ENCODE measurements at places on chromosomes 6 and 20. TPM values are rescaled to one million over a fixed set of nuclear protein-coding genes. Genes with fewer than 3 reads are reported as not detected.

The EGFL8 gene
- 18.3 TPM for total RNA-seq

The TNFRSF6B gene
- 64.5 TPM for total RNA-seq

The FERMT1 gene
- total RNA-seq, result 0.57 TPM

The RAD21L1 gene
- not detected for total RNA-seq

The CTAGE9 gene
- not detected for total RNA-seq

The HCK gene
- 24.0 TPM for total RNA-seq

The FAM217A gene
- total RNA-seq, result not detected

The BPIFB1 gene
- not detected for total RNA-seq

The ZSCAN23 gene
- 5.5 TPM for total RNA-seq

GRCh38 chr20:13443690-13444089 lies 195.0 kb downstream of the TASP1 start:
- no peaks in the 10 kb centered on the region for H3K36me3 ChIP-seq
- H3K27me3 ChIP-seq, result no peaks in the 10 kb centered on the region
- H3K4me3 ChIP-seq, result no peak overlapping the region

DNA sequence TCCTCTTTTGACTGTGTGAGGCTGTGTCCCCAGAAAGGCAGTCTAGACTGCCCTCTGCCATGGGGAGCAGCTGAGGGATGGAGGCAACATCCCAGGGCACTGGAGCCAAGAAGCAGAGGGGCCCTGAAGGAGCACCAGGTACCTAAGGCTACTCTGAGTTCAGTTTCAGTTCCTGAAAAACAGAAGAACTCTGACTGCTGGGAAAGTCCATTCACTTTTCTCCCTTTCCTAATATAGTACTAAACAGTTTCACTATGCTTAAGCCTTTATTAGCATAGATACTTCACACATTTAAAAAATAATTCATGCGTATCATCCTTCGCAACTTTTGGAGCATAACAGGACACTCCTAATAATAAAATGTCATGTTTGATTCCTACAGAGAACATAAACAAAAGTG lies 130.0 kb downstream of the FOXC1 start:
- H3K27ac ChIP-seq, result no peak overlapping the region
- H3K4me3 ChIP-seq, result no peak overlapping the region
- DNase-seq, result no peak
- no peaks in the 10 kb centered on the region for H3K27me3 ChIP-seq
- H3K36me3 ChIP-seq, result no peaks in the 10 kb centered on the region

DNA sequence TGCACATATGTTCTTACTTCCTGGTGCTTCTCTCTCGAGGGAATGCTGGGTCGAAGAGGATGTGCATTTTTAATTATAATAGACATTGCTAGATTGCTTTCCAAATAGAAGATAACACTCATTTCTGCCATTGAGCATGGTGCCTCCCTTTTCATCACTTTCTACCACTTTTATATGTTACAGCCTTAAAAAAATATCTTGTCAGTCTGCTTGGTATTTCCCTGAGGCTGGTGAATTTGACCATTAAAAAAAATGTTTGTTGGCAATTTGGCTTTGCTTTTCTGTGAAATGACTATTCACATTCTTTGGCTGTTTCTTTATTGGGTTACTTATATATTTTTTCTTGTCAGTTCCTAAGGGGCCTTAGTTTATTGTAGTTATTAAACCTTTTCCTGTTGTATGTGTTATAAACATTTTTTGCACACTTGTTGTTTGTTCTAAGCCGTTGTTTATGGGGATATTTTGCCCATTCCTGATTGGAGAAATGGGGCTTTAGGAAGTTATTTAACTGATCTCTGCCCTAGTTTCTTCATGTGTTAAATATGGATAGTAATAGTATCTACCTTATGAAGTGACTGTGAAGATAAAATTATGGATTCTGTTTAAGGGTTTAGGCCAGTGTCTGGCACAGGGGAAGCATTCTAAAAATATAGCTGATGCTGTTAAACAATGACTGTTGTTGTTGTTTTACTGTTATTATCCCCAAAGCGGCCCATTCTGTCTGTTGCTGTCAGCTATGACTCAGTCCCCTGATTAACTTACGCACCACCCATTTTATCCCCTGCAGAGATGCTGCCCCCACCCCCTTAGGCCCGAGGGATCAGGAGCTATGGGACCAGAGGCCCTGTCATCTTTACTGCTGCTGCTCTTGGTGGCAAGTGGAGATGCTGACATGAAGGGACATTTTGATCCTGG lies 3.8 kb downstream of the DDR1 start:
- H3K27me3 ChIP-seq, result no peaks in the 10 kb centered on the region
- H3K27ac ChIP-seq, result no peak overlapping the region
- H3K4me3 ChIP-seq, result no peak overlapping the region

DNA sequence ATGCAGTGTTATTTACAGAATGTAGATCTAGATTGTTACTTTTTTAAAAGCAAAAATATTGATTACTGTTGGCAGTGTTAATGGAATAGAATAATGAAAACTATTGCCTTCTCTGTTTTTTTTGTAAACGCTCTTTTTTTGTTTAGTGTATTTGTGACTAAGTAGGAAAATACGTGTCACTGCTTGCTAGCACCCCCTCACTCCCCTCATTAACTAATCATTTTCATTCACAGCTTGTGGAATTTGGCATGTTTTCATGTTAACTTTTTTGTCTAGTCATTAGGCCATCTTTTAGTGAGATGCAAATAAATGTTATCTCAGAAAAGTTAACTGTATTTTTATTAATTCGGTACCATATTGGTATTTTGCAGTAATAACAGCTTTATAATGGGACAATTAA lies 29.8 kb downstream of the ADGRG6 start:
- no peak overlapping the region for H3K4me3 ChIP-seq
- H3K27me3 ChIP-seq, result no peaks in the 10 kb centered on the region
- DNase-seq, result no peak
- no peak overlapping the region for H3K27ac ChIP-seq
- H3K4me1 ChIP-seq, result no peaks in the 10 kb centered on the region

DNA sequence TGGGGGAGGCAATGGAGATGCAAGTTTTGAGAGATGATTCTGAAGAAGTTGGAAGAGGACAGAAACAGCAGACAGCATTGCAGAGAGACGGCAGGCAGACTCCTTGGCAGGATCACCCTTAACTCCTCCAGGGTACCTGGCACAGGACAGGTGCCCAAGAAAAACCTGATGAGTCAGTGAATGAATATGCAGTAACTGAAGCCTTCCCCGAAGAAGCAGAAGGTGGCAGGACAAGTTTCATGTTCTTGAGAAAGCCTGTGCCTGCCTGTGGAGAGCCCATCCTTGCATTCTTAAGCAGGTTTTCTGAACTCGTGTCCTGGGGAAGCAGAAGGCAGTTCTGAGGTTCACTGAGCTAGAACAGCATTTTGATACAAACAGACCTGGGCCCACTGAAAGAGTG lies 79.6 kb upstream of the SASH1 start:
- no peak overlapping the region for H3K27ac ChIP-seq
- no peak overlapping the region for H3K4me3 ChIP-seq
- no peaks in the 10 kb centered on the region for H3K36me3 ChIP-seq
- no peaks in the 10 kb centered on the region for H3K27me3 ChIP-seq
- DNase-seq, result no peak

DNA sequence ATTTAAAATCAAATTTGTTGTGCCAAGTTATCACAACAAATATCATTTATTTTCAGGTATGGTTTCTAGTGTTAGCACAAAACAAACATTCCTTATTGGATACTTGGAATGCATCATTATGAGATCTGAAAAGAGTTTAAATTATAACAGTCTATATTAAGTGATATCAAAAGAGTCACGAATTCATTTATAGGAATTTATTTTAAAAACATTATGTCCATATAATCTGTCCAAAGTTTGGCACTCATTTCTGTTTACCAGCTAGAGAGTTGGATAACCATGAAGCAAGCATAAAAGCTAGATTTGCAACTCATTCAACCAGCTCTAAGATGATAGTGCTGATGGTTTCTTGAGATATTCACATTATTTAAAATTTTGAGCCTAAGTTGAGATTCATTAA lies 453.2 kb downstream of the DOK5 start:
- H3K27ac ChIP-seq, result no peak overlapping the region
- no peak overlapping the region for H3K4me3 ChIP-seq
- DNase-seq, result no peak
- H3K27me3 ChIP-seq, result no peaks in the 10 kb centered on the region

DNA sequence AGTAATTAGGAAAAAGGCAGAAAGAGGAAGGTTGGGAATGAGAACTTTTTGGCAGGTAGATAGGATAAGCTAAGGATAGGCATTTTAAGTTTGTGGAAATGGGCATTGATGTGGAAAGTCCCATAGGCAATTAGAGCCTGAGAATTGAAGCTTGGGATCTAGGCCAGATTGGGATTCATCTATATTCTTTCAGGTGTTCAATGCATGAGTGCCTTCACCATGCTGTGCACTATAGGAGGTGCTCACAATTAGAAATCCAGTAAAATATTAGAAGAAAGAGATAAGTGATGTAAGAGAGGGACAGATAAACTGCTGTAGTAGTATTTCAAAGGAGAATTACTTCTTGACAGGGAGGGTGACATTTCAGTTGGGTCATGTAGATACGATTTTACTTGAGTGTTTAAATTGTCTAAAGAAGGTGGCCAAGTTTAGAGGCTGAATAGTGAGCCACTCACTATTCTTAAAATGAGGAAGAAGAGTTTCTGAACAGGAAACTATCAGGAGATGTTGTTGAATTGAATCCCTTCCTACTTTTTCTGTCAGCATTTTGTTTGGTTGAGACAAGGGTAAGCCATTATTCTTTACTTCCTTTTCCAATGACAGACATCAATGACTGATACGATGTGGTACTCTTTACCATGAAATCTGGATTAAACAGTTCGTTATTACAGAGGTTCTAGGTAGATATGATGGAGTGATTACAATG lies 31.0 kb upstream of the CTAGE9 start:
- no peak overlapping the region for H3K4me3 ChIP-seq
- no peaks in the 10 kb centered on the region for H3K4me1 ChIP-seq
- no peaks in the 10 kb centered on the region for H3K36me3 ChIP-seq
- no peaks in the 10 kb centered on the region for H3K27me3 ChIP-seq

DNA sequence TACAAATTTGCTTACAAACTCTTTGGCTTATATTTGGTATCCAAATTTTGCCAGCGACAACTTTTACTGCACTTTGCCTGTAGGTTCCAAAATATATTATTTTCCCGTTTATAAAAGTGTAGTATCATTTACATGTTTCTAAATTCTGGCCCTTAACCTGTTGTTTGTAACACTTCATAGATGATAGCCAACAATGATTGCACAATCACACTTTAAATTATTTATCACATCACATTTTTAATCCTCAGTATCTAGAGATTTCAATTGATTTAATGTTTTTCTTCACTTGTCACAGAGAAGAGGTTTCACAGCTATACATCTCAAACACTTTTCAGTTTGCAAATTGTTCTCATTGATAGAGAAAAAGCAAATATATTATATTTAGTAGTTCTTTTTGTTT lies 1151.2 kb upstream of the EYS start:
- H3K4me3 ChIP-seq, result no peak overlapping the region
- no peak overlapping the region for H3K27ac ChIP-seq
- DNase-seq, result no peak
- H3K4me1 ChIP-seq, result no peaks in the 10 kb centered on the region

- H3K4me1 ChIP-seq, result no peaks in the 10 kb centered on the region
- no peak overlapping the region for H3K4me3 ChIP-seq
- DNase-seq, result peak; percentile 5
- H3K36me3 ChIP-seq, result no peaks in the 10 kb centered on the region
- no peaks in the 10 kb centered on the region for H3K27me3 ChIP-seq
These were observed 113.2 kb upstream of the KCNG1 start for GRCh38 chr20:51135926-51136715.

DNA sequence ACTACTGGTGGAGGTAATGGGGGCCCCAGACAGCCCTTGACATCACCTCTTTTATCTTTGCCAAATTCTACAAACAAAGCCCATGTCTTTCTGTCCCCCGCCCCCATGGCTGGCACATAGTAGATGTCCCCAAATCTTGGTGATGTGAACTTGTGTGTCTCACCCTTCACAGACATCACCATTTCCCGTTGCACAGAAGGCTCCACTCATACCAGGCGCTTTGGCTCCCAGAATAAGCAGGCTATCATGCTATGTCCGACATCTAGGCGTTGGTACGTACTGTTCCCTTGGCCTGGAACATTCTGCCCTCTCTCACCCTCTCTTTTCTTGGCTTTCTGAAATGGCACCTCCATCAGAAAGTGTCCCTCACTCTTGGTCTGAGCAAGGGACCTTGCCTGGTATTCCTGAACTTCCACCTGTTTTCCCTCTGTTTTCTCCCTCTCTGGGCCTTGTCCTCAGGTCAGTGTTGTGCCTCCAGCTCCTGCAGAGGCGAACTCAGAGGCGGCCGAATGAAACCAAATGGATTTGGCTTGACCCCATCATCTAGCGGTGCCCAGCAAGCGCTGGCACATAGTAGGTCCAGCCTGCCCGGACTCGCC lies 968 bp upstream of the CCN5 start:
- no peak overlapping the region for H3K27ac ChIP-seq
- H3K4me3 ChIP-seq, result no peak overlapping the region
- no peaks in the 10 kb centered on the region for H3K27me3 ChIP-seq
- DNase-seq, result no peak
- H3K4me1 ChIP-seq, result no peaks in the 10 kb centered on the region

- DNase-seq, result peak; percentile 24
- no peak overlapping the region for H3K27ac ChIP-seq
- no peaks in the 10 kb centered on the region for H3K36me3 ChIP-seq
- H3K4me3 ChIP-seq, result no peak overlapping the region
These were observed 202.2 kb upstream of the CCN2 start for GRCh38 chr6:132153221-132153898.

DNA sequence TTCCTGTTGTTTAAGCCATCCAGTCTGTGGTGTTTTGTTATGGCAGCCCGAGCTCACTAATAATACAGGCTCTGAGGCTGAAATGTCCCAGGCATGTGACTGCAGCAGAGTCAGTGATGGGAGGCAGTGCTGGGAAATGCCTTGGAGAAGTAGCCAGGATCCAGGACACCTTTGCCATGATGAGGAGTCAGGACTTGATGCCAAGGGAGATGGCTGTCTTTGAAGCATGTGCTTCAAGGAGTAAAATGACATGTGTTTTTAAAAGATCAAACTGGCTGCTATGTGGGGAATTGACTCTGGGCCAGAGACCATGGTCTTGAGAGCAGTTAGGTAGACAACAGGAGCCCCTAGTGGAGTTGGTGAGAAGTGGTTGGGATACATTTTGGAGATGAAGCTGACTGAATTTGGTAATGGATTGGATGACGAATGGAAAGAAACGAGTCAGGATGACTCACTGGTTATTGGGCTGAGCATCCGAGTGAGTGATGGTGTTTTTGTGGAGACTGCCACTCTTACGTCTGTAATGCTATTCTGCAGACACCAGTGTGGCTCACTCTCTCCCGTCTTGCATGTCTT lies 322.2 kb downstream of the PLCB1 start:
- H3K4me1 ChIP-seq, result no peaks in the 10 kb centered on the region
- no peak overlapping the region for H3K4me3 ChIP-seq
- DNase-seq, result peak; percentile 40
- no peaks in the 10 kb centered on the region for H3K27me3 ChIP-seq
- no peaks in the 10 kb centered on the region for H3K36me3 ChIP-seq
- no peak overlapping the region for H3K27ac ChIP-seq

- H3K27ac ChIP-seq, result no peak overlapping the region
- H3K27me3 ChIP-seq, result no peaks in the 10 kb centered on the region
- H3K36me3 ChIP-seq, result no peaks in the 10 kb centered on the region
- no peak overlapping the region for H3K4me3 ChIP-seq
These were observed 123.5 kb upstream of the RALGAPA2 start for GRCh38 chr20:20835897-20836296.
